ENCODE measurements at places on chromosomes 13 and 19.

DNA sequence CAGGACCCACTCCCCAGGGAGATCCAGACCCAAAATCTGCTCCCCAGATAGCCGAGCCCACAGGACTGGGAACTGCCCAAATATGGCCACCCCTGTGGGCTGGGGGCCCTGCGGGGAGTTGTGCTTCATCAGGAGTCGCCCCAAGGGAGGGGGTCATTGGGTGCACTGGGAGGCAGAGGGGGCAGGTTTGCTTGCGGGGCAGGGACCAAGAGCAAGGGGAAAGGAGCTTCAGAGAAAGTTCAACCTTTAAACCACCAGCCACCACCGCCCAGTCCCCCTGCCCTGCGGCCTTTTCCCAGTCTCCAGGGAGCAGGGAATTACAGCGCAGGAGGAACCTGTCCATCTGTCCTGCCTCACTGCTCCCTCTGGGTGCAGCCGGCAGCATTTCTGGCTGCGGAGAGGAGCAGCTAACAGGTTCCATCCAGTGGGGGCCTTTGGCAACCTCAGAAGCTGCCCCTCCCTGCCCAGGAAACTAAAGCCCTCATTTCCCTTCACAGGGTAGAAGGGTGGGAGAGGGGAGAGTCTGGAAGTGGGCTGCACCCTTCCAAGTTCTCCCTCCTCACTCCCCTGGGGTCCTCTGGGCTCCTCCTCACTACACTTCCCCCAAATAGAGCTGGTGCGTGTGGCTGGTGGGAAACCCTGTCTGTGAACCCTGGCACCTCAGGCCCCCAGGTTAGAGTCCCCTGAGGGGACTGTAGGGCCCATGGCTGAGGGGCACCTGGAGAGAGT, 13.8 kb upstream of the ASF1B start:
- DNase-seq, result no peak

DNA sequence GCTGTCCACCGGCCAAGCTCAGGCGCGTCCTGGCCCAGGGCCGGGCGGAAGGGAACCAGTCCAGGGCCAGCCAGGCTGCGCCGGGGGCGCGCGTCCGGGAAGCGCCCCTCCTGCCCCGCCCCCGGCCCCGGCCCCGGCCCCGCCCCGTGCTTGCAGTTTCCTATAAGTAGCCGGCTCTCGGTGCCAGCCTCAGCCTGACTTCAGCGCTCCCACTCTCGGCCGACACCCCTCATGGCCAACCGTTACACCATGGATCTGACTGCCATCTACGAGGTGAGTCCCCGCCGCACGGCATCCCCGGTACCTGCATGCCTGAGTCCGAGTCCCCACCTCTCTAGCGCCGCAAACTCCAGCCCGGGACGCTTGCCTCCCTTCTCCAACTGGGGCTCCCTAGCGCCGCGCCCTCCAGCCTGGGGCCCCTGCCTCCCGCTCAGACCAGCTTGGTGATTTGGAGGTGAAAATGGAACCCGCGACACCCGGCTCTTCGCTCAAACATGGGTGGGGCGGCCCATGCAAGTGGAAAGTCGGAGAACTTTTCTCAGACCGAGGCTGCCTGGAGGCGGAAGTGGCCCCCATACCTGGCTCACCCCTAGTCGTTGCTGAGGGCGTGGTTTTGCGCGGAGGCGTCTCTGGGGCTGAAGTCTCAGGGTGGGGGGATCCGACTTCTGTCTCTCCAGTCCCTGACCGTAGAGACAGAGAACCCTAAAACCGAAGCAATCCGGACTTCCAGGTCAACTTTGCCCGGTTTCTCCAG, at the start of gene ZFP36:
ZFP36 (plus strand) TSS at position 192 of the 754 bp plus-strand sequence; CDS start at position 250, 58 bp downstream.
- DNase-seq, result peak; percentile 68

- no peak for DNase-seq
These were observed 1022.0 kb downstream of the EFNB2 start for GRCh38 chr13:105513448-105513847.

DNA sequence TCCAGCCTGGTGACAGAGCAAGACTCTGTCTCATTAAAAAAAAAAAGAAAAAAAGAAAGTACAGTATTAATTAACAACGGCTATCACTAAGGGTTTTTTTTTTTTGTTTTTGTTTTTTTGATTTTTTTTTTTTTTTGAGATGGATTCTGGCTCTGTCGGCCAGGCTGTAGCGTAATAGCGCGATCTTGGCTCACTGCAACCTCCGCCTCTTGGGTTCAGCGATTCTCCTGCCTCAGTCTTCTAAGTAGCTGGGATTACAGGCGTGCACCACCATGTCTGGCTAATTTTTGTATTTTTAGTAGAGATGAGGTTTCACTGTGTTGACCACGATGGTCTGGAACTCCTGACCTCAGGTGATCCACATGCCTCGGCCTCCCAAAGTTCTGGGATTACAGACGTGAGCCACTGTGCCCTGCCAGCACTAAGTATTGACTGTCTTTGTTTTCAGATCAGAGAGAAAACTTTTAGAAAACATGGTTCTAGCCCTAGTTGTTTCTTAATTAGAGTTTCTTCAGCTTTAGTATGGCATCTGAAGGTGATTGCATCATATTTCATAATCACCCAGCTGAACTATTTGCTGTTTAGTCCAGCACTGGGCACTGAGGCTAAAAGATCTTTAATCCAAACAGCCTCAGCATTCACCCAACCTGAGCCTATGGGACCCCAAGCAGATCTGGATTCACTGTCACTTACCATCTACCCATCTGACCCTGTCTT, 2.7 kb upstream of the GATAD2A start:
- no peak for DNase-seq

- DNase-seq, result no peak
These were observed 758 bp upstream of the CACNG7 start for GRCh38 chr19:53908106-53908934.

DNA sequence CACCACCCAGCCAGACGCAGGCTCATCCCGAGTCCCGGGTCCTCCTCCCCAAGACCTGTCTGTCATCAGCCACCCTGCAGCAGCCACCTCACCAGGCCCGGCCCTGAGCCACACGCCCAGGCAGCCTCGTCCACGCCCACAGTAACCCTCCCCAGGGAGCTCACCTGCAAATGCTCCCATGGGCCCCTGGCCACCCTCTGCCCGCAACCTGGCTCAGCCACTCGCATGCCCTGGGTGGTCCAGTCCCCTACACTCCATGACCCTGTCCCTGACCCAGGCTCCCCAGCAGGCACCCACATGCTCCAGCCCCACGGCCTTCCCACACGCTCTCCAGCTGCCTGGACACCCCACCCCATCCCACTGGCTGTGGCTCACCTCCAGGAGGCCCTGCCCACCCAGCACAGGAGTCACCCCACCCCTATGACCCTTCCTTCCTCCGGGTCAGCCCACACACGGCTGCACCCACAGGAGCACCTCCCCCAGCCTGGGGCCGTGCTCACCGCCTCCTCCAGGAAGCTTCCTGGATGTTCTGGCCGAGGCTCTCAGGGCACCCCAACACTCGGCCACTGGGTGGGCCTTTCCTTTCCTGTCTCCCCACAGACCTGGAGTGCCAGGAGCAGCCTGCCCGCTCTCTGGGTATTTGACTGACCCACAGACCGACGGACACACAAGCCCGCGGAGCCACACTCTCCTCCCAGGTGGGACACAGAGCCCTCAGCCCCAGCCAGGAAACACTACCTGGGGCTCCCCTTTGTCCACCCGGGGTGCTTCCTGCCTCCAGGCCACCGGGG, 3.6 kb downstream of the TMEM259 start:
- DNase-seq, result no peak

DNA sequence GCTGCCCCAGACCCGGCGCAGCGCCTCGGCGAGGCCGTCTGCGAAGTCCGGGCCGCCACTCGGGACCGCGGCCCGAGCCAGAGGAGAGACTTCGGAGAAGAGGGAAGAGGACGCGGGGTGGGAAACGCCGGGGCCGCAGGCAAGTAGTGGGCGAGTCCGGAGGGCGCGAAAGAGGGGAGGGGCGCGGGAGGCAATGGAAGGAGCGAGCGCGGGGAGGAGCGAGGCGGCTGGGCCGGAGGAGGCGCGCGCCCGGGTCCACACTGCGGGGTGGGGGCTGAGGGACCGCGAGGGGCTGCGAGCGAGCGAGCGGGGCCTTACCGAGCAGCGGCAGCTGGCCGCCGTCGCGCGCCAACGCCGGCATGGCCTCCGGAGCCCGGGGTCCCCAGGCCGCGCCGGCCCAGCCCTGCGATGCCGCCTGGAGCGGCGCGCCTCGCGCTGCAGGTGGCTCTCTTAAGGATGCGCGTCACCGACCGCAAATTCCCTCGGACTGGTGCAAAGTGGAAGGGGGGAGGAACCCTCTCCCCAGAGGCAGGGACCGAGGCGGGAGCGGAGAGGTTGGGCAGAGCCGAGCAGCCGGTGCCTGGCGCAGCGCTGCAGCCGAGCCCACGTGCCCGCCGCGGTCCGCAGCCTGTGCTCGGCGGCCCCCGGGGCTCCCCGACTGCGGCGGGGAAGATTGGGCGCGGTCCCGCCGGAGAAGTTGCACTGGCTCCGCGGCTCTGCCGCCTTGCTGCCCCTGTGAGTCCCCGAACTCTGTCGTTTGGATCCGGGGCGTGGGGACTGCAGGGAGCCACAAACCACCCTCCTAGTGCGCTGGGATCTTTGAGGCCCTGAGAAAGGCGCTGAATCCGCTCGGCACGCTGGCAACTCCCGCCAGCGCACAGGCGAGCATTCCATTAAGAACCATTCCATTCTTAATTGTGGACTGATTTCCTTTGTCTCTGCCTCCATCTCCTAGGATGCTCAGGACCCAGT, at the start of gene FLT3:
FLT3 (minus strand) TSS at position 427 of the 972 bp plus-strand sequence; CDS start at position 361, 66 bp downstream.
- DNase-seq, result peak; percentile 42

DNA sequence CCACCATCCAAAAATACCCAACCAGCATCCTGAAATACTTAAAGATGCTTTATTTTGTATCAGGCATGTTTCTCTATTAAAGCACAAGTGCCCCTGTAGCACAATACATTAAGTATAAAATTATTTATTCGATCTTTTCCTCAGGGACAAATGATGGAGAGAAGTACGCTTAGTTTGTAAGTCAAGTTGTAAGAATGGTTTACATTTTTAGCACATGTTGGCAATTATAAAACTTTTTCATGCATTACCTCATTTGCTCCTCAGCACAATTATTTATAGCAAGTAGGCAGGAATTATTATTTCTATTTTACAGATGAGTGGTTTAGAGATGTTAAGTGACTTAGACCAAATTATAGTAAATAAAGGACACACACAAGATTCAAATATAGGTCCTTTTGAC, 232.6 kb upstream of the HTR2A start:
- no peak for DNase-seq

DNA sequence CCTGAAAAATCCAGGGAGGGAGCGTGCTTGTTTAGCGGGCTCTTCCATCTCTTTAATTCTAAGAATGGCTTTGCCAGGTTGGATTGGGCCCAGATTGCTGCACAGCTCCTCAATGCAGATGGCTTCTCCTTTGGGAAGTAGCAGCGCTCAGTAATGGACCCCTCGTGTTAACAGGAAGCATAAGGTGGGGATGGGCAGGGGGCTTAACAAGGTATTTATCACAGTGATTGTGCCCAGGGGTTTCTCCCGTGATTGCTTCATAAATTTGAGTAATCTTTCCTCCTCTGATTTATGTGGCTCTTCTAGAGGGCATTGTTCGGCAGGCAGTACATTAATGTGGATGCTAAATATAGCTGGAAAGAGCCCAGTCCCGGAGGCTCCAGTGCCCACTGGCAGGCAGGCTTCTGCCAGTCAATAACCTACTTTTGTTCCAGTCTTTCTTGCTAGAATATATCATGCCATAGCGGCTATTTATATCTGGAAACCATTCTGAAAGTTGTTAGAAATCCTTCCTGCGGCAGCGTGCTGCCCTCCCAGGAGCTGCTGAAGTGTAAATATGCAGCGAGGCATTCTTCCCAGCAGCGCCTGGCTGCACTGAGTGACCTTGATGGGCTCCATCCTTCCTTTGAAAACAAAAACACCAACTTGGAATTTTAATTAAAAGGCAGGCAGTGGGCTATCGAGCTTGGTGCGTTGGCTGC, 65.0 kb downstream of the FGF9 start:
- no peak for DNase-seq

- peak; percentile 14 for DNase-seq
These were observed 144.1 kb downstream of the PRR20E start for GRCh38 chr13:57311009-57311586.

- no peak for DNase-seq
These were observed 12.7 kb upstream of the ZNF701 start for GRCh38 chr19:52557231-52557995.

DNA sequence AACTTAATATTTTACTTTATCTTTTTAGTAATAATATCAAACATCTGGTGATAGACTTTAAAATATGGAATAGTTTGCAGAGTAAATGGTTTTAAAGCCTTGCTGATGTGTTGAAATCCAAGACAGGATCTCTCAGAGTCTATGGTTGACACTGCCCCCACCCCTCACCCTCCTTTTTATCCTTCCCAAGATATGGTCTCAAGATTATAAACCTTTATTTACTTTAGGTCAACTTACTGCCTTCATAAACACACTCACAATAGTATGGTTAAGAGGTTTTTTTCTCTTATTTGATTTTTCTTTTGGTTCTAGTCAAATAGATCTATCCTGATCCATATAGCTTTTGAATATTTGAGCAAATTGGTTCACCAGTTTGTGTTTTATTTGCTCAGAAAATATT, 39.0 kb downstream of the PAN3 start:
- no peak for DNase-seq

DNA sequence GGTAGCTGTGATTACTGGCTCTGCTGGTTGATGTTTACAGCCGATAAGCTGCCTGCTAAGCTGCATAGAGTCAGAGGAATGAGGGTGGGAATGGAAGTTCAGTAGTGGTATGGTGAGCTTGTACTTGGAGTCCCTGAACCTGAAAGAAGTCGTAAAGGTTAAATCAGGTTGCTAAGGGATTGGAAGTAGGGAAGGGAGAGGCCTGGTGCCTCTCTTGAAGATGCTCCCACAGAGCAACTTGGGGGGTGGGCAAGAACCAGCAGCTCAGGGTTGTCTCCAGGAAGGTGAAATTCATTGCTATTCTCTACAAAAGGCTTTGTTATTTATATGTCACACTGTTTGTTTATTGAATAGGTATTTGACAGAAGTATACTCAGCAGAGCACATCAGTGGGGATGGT, 73.8 kb upstream of the OLFM4 start:
- DNase-seq, result no peak

DNA sequence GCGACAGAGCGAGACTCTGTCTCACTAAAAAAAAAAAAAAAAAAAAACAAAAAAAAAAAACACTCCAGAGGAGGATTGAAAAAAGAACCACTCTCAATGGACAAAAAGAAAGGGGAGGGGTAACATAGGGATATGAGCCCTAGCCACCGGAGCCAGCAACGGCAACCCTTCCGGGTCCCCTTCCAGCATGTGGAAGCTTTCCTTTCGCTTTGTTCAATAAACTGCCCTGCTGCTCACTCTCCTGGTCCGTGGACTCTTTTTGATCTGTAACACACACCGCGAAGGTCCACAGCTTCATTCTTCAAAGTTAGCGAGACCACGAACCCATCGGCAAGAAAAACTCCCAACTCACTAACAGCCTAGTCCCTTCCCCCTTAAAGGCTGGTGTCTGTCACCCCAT, 1.0 kb upstream of the REX1BD start:
- DNase-seq, result no peak

DNA sequence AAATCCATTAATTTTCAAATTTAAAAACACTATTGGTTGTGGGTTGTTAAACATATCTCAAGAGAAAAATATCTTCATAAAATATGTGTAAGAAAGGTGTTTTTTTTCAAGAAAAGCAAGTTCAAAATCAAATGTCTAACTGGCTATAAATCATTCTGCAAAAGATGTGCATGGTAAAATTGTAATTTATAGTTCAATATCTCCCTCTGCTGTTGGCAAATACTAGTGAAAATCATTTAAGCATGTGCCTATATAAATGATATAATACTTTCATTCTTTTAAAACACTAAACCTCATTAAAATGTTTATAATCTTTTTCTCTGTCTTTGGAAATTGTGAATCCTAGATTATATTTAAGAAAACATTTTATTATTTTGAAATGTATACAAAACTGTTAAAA, 17.2 kb upstream of the SLITRK6 start:
- DNase-seq, result no peak
